ENCODE measurements at places on chromosomes 12 and 14.

- no peak for DNase-seq
Measured at GRCh38 chr12:24906141-24906540, 42.8 kb downstream of the BCAT1 start.

- DNase-seq = no peak
Measured at GRCh38 chr14:68820119-68820518, 27.3 kb upstream of the ZFP36L1 start.

DNA sequence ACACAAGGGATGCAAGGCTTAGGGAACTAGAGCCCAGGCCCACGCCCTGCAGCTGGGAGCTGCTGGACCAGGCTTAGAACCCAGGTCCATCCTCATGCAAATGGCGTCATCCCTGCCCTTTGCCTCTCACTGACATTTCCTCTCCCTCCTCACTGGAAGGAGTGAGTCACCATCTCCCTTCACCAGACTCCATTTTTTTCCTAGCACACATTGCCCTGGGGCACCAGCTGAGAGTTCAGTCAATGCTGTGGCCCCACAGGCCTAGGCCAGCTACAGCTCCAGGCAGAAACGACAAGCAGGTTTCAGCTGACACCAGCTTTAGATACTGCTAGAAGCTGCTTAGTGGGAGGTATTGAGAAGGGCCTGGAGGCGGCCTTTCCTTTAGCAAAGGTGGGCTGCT lies 98.9 kb downstream of the RIMBP2 start:
- no peak for DNase-seq

DNA sequence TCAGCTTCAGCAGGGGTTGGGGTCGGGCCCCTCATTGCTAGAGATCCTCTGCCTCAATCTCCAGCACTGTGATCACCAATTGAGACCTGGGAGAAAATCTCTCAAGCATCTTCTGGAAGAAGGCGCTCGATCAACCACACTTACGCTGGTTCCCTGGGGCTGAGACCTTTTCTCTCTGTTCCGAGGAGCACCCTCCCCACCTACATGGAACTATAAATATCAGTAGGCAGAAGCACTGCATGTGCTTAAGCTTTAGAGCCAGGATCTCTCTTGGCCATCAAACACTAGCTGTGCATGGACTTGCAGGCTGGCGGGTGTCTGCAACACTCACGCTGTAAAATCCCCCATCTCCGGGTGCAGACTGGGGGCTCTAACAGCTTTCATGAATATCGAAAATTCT lies 38.2 kb upstream of the KCNA1 start:
- DNase-seq = no peak

DNA sequence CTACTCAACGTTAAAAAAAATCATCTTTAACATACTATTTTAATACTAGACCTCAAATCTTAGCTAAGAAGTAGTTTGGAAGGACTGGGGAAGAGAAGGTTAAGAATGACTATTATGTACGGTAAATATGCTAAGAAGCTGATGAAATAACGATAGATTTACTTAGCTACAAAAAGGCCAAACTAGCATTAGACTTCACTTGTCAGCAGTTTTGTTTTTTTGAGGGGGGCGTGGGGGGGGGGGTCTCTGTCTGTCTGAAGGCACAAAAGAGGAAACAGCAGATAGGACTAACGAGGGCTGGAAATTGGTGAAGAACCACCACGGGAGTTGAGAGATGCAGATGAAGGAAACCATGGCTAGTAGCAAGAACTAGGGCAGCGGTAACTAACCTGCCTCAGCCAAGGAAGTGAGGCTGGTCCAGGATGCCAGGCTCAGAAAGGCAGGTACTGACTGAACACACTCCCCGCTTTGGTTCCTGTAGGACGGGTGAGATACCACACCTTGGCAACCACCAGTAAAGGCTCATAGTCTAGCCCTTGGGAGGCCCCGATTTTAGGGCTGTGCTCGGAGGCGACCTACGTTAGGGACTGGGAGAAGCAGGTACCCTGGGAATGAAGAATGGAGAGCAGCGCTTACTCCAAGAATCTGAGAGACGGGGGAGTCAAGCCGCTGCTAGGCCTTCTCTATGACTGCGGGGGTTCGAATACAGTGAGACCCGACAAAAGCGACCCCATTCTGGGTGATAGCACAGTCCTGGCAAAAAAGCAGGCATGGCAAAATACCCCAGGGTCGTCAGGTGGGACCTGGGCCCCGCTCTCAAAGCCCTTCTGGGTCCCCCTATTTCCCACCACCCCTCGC lies 675 bp downstream of the NEDD8 start:
- no peak for DNase-seq

DNA sequence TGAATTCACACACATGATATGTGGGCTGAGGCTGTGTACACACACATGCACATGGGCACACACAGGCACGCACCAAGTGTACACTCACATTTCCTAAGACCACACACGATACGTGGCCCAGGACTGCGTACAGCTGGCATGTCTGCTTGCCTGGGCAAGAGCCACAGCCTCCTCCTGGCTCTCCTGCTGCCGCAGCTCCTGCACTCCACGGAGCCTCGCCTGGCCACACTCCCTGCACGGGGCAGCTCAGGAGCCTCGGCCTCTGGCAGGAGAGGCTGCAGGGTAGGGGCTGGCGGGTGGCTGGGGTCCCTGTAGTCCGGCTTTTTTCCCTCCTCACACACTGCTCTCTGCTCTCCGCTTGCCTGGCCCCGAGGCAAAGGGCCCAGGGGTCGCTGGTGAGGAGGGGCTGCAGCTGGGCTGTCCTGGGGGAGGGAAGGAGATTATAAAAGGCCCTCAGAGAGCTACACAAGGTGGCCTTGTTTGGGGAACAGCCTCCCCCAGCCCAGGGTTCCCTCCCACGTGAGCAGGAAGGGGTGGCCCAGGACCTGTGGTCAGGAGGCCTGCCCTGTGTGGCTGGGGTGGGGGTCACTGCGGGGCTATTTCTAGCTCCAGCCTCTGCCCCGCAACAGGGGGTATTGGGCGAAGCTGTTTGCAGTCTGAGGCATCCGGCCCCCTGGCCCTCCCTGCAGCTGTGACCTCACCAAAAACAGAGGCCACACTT lies 89.0 kb upstream of the SFSWAP start:
- DNase-seq = no peak

- no peak for DNase-seq
Measured at GRCh38 chr14:76390621-76391020, 14.7 kb downstream of the ESRRB start.

GRCh38 chr12:1553536-1553935 lies 40.8 kb downstream of the FBXL14 start:
- no peak for DNase-seq

DNA sequence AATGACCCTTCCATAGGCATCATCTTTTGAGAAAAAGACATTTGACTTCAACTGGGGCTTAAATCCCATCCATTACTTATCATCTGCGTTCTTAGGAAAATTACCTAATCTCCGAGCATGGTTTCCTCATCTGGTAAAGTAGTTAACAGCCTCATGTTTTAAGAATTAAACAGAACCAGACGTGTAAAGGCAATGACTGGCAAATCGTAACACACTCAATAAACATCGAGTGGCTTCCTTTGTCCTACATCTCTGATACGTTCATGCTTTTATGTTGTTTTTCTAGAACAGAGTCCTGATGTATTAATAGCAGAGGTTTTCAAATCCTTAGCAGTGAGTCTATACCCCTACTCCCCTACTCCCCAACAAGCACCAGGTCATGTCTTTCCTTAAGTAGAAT lies 189.7 kb upstream of the RGS6 start:
- no peak for DNase-seq

DNA sequence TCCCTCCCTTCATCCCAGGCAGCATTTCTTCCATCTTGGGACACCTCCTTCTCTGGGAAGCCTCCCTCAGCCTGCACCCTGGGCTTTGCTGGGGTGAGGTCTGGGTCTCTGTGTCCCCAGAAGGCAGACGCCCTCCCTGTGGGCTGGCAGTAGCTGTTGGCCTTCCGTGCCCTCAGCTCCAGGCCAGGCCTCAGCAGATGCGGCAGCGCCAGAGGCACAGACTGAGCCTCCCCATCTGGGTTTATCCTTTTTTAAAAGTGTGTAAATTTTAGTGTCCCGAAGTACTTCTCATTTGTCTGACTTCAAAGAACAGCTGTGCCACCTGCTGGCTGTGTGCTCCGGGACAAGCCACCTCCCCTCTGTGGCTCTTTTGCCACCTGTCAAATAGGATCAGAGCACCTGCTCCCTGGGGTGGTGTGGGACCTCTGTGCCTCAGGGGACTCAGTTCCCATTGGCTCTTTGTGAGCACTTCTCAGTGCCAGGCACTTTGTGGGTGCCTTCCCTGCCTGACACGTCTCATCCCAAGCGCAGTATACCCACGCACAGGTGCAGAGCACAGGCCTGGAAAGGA lies 11.1 kb downstream of the EXOC3L4 start:
- no peak for DNase-seq

All from urinary bladder (tissue), 4 donors.